Right lobe of liver (tissue), 6 donors: ENCODE measurements at places on chromosomes 4 and X. TPM values are rescaled to one million over a fixed set of nuclear protein-coding genes. Genes with fewer than 3 reads are reported as not detected.

DNA sequence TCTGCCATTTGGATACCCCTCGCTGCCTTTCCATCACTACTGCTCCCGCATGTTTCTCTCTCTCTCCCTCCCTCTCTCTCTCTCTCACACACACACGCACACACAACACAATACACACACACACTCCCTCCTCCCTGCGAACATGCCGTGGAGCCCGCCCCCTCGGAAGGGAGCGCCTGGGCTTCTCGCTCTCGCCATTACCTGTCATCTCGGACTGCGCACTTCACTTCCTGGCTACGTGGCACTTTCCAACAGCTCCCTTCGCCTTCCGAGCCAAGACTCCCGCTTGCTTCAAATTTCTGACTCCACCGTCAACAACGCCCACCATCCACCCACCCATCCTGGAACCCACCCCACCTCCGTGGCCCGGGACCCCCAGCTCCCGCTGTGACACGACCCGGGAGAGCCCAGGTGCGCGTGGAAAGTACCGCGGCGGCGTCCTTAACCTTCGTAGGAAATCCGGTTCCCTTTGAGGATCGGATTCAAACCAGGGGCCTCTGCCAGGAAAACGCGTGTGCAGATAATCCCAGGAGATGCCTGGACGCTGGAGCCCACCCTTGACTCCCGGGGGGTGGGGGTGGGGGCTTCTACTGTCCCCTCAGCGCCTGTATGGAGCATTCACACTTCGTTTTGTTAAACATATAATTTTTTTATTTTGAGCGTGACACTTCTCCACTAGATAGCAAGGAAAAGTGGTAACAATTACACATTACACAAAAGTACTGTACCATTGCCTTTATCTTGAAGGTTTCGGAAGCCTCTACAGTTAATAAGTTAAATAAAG lies 12.5 kb downstream of the ARX start:
- DNase-seq, result no peak
- no peak overlapping the region for H3K4me3 ChIP-seq
- H3K36me3 ChIP-seq, result no peaks in the 10 kb centered on the region

DNA sequence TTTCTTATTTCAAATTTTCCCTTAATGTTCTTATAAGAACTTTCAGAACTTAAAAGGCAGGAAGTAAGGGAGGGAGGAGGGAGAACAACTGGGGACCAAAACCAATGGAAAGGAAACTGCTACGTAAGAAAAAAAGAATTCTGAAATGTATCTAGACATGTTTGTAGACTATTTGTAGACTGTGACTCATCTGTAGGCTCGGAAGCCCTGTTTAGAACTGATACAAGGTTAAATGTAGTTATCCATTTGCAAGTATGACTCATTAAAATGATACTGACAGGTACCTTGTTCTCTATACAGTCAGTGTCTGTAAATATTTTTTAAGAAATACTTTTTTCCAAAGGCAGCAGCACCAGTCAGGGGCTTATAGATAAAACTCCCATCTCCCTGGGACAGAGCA lies 202.0 kb downstream of the DHX15 start:
- H3K27me3 ChIP-seq, result no peaks in the 10 kb centered on the region
- no peak overlapping the region for H3K27ac ChIP-seq
- no peaks in the 10 kb centered on the region for H3K4me1 ChIP-seq
- H3K4me3 ChIP-seq, result no peak overlapping the region

- no peak overlapping the region for H3K27ac ChIP-seq
- H3K4me1 ChIP-seq, result no peaks in the 10 kb centered on the region
- DNase-seq, result no peak
Measured at GRCh38 chr4:173121076-173121561, 47.5 kb upstream of the GALNT7 start.

DNA sequence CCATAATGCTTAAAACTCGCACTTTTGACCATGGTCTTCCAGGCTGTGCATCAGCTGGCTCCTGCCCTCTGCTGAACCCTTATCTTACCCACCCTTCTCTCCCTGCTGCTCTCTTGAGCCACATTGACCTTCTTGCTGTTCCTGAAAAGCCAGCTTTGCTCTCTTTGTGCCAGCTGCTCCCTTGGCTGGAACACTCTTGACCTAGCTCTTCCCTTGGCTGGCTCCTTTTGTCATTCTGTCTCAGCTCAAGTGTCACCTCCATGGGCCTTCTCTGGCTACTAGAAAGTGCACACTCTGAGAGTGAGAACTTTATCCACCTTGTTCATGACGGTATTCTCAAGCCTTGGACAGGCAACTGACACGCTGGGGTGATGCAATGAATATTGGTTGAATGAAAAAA lies 112.1 kb downstream of the MGST2 start:
- DNase-seq, result no peak
- H3K27ac ChIP-seq, result no peak overlapping the region
- no peaks in the 10 kb centered on the region for H3K36me3 ChIP-seq

CAPN6 gene
- total RNA-seq, result 0.18 TPM

CSAG2 gene
- total RNA-seq, result not detected

PABPC5 gene
- 0.24 TPM for total RNA-seq

GAGE12G gene
- not detected for total RNA-seq

PNMA5 gene
- not detected for total RNA-seq

ADAMTS3 gene
- 0.12 TPM for total RNA-seq

ERAS gene
- not detected for total RNA-seq
